ENCODE measurements at places on chromosomes 11 and 22.

- no peak for DNase-seq
These were observed 3.4 kb downstream of the PLAAT3 start for GRCh38 chr11:63610604-63611394.

DNA sequence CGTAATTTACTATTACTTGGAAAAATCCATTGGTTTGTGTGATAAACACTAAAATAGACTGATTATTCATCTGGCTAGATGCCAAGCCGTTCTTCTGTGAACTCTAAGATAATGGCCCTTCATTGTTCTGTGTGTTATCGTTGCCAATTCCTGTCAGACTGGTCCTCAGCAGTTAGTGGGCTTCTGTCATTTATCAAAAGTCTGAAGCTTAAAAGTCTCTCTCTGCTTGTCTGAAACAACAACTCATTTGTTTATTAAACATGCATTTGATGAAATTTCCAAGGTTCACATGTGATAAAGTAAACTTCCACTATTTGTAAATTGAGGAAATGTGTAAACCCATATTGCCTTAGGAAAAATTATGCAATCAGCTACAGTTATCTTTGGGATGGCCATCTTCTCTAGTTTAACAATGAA is 21.1 kb upstream of the RDX start:
- no peak for DNase-seq

- DNase-seq: no peak
These were observed 844.8 kb upstream of the CHORDC1 start for GRCh38 chr11:91067666-91068065.

- no peak for DNase-seq
These were observed 11.9 kb downstream of the VSIG10L2 start for GRCh38 chr11:125957618-125958332.

- no peak for DNase-seq
These were observed 82.6 kb downstream of the MICAL3 start for GRCh38 chr22:17941471-17942406.

DNA sequence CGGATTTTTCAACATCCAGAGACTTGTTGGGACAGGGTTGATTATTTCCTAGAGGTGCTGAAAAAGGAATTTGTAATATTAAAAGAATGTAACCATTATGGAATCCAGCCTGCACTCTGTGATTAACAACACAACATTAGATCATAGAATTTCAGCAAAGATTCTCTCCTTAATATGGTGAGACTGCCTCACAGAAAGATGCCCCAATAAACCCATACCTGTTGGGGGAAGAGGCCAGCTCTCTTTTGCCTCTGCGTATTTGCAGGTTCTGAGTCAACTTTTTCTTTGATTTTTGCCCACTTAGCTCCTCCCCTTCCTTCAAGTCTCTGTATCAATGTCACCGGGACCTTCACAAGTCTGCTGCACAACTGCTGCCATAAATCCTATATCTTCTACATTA is 12.4 kb upstream of the MTMR3 start:
- DNase-seq: no peak
